ENCODE measurements at places on chromosomes 4 and X.

DNA sequence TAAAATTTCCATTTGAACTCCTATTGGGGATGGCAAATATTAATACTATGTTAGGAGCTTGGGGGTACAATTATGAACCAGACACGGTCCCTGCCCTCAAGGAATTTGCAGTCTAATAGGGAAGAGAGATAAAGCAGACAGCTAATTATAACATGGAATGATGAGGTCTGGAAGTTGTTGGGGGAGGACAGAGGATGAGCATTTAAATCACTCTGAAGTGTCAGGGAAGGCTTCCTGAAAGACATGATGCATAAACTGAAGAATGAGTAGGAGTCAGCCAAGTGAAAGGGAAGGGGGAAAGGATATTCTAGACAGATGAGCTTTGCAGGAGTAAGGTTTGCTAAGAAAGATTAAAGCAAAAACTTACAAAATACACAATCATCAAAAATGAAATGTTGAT lies 15.9 kb downstream of the PLAC1 start:
- DNase-seq = no peak

GRCh38 chr4:7389719-7390118 lies 45.0 kb downstream of the PSAPL1 start:
- DNase-seq = no peak

GRCh38 chr4:161949946-161950725 lies 213.7 kb downstream of the FSTL5 start:
- DNase-seq = no peak

DNA sequence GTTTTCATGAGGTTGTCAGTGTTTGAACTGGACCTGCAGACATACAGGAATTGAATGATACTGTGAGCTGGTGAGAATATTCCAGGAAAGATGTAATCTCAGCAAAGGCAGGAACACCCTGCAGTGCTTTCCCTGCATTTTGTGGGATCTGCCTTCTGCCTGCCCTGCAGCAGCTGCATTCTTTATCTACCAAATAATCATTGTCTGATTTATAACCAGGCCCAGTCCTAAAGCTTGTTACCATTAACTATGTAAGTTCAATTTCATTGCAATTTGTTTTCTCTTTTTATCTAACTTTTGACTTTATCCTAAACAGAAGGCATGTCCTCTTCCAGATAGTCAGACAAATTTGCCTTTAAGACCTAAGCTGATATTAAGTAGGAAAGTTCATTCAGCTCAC lies 99.8 kb upstream of the NOCT start:
- DNase-seq = no peak

DNA sequence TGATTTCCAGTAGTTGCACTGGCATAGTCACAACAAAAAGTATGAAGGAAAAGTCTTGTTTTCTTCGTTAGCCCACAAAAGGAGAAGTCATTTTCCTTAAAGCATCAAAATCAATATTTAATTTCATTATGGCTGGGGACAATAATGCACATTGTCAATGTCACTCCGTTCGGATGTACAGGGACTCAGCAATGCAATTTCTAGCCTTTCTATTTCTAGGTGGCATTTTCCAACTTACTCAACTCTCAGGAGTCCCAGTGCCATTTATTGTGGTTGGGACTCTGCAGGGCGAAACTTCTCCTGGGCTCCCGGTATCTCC lies 99.6 kb downstream of the CEP135 start:
- DNase-seq = no peak

DNA sequence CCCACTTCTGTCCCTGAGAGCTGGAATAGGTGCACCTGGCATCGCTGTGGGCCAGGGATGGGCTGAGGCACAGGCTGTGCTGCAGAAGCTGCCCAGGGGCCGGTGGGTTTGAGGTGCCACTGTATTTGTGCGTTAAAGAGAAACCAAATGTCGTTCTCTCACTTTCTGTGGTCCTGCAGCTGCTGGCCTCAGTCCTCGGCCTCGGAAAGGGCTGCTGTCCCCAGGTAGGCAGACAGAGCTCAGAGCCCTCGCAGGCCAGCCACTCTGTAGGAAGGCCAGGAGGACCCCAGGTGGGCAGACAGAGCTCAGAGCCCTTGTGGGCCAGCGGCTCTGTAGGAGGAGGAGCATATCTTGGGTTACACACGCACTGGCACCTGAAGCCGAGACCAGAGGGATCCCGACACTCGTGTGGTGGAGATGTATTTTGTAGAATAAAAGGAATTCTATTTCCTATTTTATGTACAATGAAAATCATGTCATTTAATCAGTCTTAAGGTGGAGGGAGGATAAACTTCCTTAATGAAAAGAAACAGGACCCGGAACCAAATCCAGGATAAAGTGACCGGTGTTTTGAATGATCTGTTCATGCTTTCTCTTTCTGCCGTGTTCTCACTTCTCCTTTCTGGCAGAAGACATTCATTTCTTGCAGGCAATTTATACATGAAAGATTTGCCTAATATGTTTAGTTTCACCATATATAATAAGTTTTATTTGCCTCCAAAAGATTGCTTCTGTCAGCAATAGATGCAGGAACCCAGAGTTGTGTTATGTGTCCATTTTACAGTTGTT lies 54.4 kb upstream of the HGFAC start:
- DNase-seq = no peak

DNA sequence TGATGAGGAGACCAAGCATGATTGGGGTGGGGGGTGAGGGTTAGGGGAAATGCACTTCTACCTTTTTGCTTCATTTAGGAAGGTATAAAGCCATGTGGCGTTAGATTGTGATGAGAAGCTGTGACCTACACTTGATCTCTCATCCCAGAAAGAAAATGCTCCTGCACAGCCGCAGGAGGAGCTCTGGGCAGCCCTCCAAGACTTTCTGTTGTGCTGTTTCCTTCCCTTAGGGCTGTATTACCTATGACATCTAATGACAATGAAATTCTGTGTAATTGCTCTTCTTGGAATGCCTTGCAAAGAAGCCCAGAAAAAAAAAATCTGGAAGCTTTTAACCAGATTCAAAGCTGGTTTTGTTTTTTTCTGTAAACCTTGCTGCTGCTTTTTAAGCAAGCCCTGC lies 13.4 kb downstream of the PRPS2 start:
- no peak for DNase-seq

GRCh38 chrX:150044556-150044955 lies 106.3 kb upstream of the EOLA2 start:
- DNase-seq = no peak

GRCh38 chrX:317424-318067 lies 1.1 kb downstream of the GTPBP6 start:
- no peak for DNase-seq

GRCh38 chr4:127534041-127534825 lies 98.5 kb upstream of the INTU start:
- no peak for DNase-seq

Measured in non-pigmented ciliary epithelial cell (primary cell).